Activated CD4-positive, alpha-beta T cell treated with anti-CD3 and anti-CD28 coated beads, Interleukin-2, amount 50 U/mL, for 16 hours (primary cell): ENCODE measurements at places on chromosomes 7 and 10.

GRCh38 chr7:131244259-131244852, 83.3 kb upstream of the MKLN1 start:
- DNase-seq, result no peak

GRCh38 chr7:42064534-42064933, 172.5 kb downstream of the GLI3 start:
- DNase-seq, result no peak

DNA sequence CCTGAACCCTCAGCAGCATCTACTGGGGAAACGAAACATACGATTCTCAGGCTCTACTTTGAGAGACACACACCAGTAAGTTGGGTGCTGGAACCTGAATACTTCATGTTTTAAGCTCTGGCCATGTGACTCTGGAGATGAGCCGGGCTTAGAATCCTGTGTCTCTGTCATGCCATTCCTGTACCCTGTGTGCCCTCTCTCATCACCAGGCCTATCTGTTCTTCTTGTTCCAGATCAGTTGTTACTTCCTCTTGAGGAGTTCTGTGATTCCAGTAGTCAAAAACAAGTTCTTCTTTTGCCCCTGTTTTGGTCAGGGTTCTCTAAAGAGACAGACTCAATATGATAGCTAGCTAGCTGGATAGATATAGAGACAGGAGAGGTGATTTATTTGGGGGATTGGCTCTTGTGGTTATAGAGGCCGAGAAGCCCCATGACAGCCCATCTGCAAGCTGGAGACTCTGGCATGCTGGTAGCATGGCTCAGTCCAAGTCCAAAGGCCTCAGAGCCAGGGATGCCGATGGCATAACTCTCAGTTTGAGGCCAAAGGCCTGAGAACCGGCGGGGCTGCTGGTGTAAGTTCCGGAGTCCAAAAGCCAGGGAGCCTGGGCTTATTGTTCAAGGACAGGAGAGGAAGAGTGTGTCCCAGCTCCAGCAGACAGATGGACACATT, 54.3 kb downstream of the CHN2 start:
- no peak for DNase-seq

GRCh38 chr10:62907470-62908212, 91.5 kb upstream of the EGR2 start:
- DNase-seq, result no peak

DNA sequence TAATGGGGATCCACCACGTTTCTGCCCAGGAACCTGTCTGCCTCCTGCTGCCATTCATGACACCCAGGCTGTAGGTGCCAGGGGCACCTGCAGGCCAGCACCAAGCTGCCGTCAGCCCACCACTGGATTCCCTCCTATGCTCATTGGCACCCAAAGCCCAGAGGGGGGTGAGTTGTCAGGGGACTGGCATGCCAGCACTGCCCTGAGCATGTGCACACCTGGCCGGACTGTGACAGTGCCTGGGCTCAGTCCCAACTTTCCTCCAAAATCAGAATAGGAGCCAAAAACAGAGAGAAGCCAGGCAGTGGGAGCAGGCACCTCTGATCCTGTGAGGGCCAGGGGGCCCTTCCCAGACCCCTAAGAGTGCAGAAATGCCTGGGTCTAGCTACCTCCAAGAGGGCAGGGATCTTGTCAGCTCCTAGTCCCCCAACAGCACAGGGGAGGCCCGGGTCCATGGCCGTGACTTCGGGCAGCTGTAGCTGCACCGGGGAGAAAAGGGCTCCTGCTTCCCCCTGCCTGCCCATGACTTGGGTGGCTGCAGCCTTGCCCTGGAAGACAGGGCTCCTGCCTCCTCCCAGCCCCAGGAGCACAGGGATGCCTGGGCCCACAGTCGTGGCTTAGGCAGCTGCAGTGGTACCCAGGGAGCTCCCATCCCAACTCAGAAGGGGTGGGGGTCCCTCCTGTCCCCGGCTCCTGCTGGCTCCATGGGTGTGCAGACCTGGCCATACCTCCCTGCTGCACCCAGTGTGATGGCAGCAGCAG, 249.8 kb upstream of the DKK1 start:
- DNase-seq, result no peak

- no peak for DNase-seq
Observed at GRCh38 chr7:83366629-83367028, 203.9 kb upstream of the PCLO start.

GRCh38 chr10:26173837-26174236, 42.7 kb upstream of the GAD2 start:
- DNase-seq, result no peak

GRCh38 chr10:70587045-70587658, 15.4 kb downstream of the PRF1 start:
- DNase-seq, result peak; percentile 63
